ENCODE measurements at places on chromosomes 2 and 18.

GRCh38 chr18:68438983-68439382 is 275.9 kb downstream of the TMX3 start:
- H3K36me3 ChIP-seq: no peaks in the 10 kb centered on the region
- DNase-seq: no peak

- no peaks in the 10 kb centered on the region for H3K36me3 ChIP-seq
- peaks cover 3% of the 10 kb centered on the region for H3K4me1 ChIP-seq
- no peaks in the 10 kb centered on the region for H3K27me3 ChIP-seq
- no peak overlapping the region for H3K4me3 ChIP-seq
- no peak overlapping the region for H3K27ac ChIP-seq
Observed at GRCh38 chr2:190696792-190697398, 48.0 kb downstream of the NAB1 start.

DNA sequence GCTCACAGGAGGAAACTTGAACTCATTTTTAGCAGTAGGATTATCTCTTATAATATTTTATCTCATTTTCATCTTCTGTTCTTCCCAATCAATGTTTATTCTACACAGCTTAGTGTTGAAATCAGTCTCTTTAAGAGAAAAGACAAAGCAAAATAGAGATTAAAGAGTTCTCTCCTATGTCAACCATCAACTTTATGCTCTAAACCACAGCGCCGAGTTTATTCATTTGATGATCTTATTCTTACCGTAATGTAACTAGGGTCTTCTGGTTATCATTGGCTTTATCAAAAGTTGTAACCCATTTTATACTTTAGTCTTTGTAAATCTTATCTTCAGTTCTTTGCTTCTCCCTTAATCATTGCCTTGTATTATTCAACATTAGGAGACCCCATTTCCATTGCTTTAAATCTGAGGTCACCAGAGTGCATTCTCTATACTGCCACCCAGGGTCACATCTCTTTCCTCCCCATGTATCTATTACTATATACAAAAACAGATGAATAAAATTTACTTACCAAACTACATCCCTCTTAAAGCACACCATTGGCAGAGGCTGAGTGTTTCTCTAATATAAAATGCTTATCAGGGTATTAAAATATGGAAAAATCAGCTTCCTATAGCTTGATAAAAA is 22.8 kb upstream of the ERMN start:
- H3K36me3 ChIP-seq: no peaks in the 10 kb centered on the region
- no peaks in the 10 kb centered on the region for H3K4me1 ChIP-seq
- no peak overlapping the region for H3K27ac ChIP-seq
- H3K27me3 ChIP-seq: no peaks in the 10 kb centered on the region
- DNase-seq: no peak

GRCh38 chr2:179861027-179861415 is 391 bp downstream of the ZNF385B start:
- H3K27me3 ChIP-seq: peaks cover 7% of the 10 kb centered on the region
- no peaks in the 10 kb centered on the region for H3K4me1 ChIP-seq
- peak; percentile 7 for DNase-seq
- peak overlapping the region; percentile 65 for H3K4me3 ChIP-seq
- H3K27ac ChIP-seq: no peak overlapping the region

GRCh38 chr2:149466635-149467034 is 120.9 kb downstream of the MMADHC start:
- no peak for DNase-seq
- no peak overlapping the region for H3K27ac ChIP-seq

- DNase-seq: no peak
- no peaks in the 10 kb centered on the region for H3K4me1 ChIP-seq
- no peak overlapping the region for H3K27ac ChIP-seq
- no peaks in the 10 kb centered on the region for H3K27me3 ChIP-seq
- H3K4me3 ChIP-seq: no peak overlapping the region
Observed at GRCh38 chr2:195016841-195017240, 640.2 kb upstream of the SLC39A10 start.

- H3K4me1 ChIP-seq: no peaks in the 10 kb centered on the region
- no peaks in the 10 kb centered on the region for H3K36me3 ChIP-seq
- no peaks in the 10 kb centered on the region for H3K27me3 ChIP-seq
- no peak overlapping the region for H3K4me3 ChIP-seq
- DNase-seq: no peak
Observed at GRCh38 chr2:12490641-12491040, 226.1 kb upstream of the TRIB2 start.

GRCh38 chr2:106062627-106063026 is 131.5 kb downstream of the UXS1 start:
- no peak for DNase-seq
- no peak overlapping the region for H3K27ac ChIP-seq

DNA sequence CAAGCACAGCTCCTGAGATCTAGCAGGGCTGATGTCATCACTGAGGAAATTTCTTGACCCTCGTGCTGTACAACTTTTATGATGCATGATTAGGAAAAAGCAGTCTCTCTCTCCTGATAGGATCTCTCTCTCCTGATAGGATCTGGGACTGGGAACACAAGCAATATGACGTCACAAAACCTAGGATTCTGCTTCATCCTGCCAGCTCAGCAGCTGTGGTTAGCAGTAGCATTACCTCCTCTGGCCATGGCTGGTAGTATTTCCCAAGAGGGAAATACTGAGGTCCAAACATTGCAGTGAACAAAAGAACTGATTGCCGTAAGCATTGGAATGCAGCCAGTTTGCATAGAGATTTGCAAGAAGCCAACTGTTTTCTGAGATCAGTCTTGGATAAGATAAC is 521.2 kb upstream of the POU3F3 start:
- no peak overlapping the region for H3K4me3 ChIP-seq
- no peaks in the 10 kb centered on the region for H3K27me3 ChIP-seq
- DNase-seq: no peak
- H3K36me3 ChIP-seq: no peaks in the 10 kb centered on the region
- peaks cover 2% of the 10 kb centered on the region for H3K4me1 ChIP-seq

DNA sequence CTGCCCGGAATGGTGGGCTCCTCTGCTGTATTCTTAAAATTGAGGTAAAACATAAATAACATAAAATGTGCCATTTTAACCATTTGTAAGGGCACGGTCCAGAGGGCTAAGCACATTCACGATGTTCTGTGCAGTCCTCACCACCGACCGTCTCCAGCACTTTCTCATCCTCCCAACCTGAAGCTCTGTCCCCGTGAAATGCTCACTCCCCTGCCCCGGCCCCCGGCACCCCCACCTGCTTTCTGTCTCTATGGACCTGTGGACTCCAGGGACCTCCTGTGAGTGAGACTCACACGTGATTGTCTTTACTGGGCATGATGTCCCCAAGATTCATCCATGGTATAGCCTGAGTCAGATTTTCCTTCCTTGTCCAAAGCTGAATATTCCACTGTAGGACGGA is 38.7 kb upstream of the CTDP1 start:
- no peak overlapping the region for H3K27ac ChIP-seq
- peaks cover 3% of the 10 kb centered on the region for H3K4me1 ChIP-seq
- no peak overlapping the region for H3K4me3 ChIP-seq
- H3K36me3 ChIP-seq: no peaks in the 10 kb centered on the region

GRCh38 chr18:76388891-76389423 is 106.1 kb downstream of the ZNF516 start:
- DNase-seq: no peak
- no peaks in the 10 kb centered on the region for H3K4me1 ChIP-seq
- no peak overlapping the region for H3K27ac ChIP-seq
- no peaks in the 10 kb centered on the region for H3K27me3 ChIP-seq

- no peaks in the 10 kb centered on the region for H3K27me3 ChIP-seq
- DNase-seq: no peak
Observed at GRCh38 chr18:59961070-59961469, 61.3 kb downstream of the PMAIP1 start.

DNA sequence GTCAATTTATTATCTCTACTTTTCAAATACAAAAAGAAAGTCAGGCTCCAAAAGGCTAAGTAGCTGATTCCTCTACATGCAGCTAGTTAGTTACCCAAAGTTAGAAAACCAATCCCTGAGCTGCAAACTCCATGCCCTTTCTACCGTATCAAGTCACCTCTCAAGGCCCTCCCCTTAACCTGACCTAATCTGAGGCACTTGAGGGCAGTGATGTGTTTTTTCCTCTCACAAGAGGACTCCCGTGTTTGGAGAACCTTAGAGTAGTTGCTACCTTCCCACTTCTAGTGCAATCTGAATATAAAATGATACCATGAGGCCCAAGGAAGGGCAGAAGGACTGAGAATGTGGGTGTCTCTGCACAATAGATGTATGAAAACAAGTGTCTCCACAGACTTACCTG is 907.9 kb upstream of the CELF4 start:
- H3K4me3 ChIP-seq: no peak overlapping the region
- H3K27me3 ChIP-seq: no peaks in the 10 kb centered on the region
- H3K4me1 ChIP-seq: no peaks in the 10 kb centered on the region

GRCh38 chr2:159046966-159047365 is 78.5 kb downstream of the TANC1 start:
- H3K27ac ChIP-seq: no peak overlapping the region
- no peaks in the 10 kb centered on the region for H3K27me3 ChIP-seq
- no peak for DNase-seq

GRCh38 chr2:48220501-48220900 is 309.5 kb upstream of the STON1 start:
- H3K36me3 ChIP-seq: no peaks in the 10 kb centered on the region
- no peaks in the 10 kb centered on the region for H3K27me3 ChIP-seq
- no peaks in the 10 kb centered on the region for H3K4me1 ChIP-seq

- no peaks in the 10 kb centered on the region for H3K36me3 ChIP-seq
- DNase-seq: no peak
- H3K27ac ChIP-seq: no peak overlapping the region
- no peaks in the 10 kb centered on the region for H3K27me3 ChIP-seq
- no peak overlapping the region for H3K4me3 ChIP-seq
Observed at GRCh38 chr2:43065871-43066270, 160.5 kb downstream of the ZFP36L2 start.

DNA sequence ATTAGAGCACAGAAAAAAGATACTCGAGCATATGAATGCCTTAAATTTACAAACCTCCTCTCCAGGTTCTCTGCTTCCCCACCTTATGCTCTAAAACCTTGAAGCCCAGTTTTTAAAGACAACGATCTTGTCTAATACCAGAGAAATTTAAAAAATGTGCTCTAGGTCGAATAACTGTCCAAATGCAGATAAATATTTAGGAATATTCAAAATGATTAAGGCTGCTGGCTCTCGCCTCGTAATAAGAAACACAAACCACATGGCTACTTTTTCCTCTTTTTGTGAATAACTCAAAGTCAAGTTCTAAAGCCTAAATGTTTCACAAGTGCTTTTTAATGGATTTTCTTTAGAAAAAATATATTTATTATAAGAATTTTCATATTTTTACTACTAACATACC is 101.3 kb downstream of the SATB2 start:
- H3K27me3 ChIP-seq: no peaks in the 10 kb centered on the region
- DNase-seq: no peak
- no peak overlapping the region for H3K27ac ChIP-seq
- H3K36me3 ChIP-seq: no peaks in the 10 kb centered on the region

GRCh38 chr2:228140934-228141528 is 40.5 kb downstream of the SPHKAP start:
- no peak overlapping the region for H3K27ac ChIP-seq
- no peak for DNase-seq
- no peak overlapping the region for H3K4me3 ChIP-seq
- no peaks in the 10 kb centered on the region for H3K36me3 ChIP-seq

GRCh38 chr2:202844656-202845055 is 26.9 kb downstream of the ICA1L start:
- H3K4me1 ChIP-seq: no peaks in the 10 kb centered on the region
- no peak overlapping the region for H3K27ac ChIP-seq
- no peaks in the 10 kb centered on the region for H3K36me3 ChIP-seq
- no peak for DNase-seq

DNA sequence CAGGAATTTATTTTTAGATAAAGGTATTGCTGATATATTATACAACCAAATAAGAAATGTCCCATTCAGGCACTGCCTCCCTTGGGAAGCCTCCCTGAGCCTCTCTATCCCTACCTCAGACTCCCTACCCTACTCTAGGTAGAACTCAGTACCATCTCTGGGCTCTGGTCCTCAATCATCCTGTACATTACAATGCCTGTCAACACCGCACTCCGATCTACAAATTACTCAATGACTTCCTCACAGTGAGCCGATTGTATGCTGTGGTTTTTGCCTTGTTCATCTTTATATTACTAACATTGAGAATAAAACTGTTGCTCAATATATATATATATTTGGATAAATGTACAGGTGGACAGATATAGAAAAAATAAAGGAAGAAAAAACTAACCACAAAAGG is 207.5 kb downstream of the STK39 start:
- H3K36me3 ChIP-seq: no peaks in the 10 kb centered on the region
- no peaks in the 10 kb centered on the region for H3K4me1 ChIP-seq
- H3K27ac ChIP-seq: no peak overlapping the region
- H3K4me3 ChIP-seq: no peak overlapping the region
- DNase-seq: no peak

- no peak overlapping the region for H3K27ac ChIP-seq
- no peaks in the 10 kb centered on the region for H3K27me3 ChIP-seq
- no peaks in the 10 kb centered on the region for H3K4me1 ChIP-seq
- DNase-seq: no peak
Observed at GRCh38 chr2:157355618-157356017, 30.0 kb upstream of the ERMN start.

- no peaks in the 10 kb centered on the region for H3K4me1 ChIP-seq
- H3K36me3 ChIP-seq: no peaks in the 10 kb centered on the region
- H3K27ac ChIP-seq: no peak overlapping the region
- H3K27me3 ChIP-seq: no peaks in the 10 kb centered on the region
Observed at GRCh38 chr2:223822818-223823217, 14.6 kb downstream of the AP1S3 start.

GRCh38 chr2:45072862-45073237 is 63.6 kb upstream of the SIX2 start:
- no peak for DNase-seq
- H3K36me3 ChIP-seq: no peaks in the 10 kb centered on the region
- no peak overlapping the region for H3K4me3 ChIP-seq
- no peaks in the 10 kb centered on the region for H3K4me1 ChIP-seq
- H3K27ac ChIP-seq: no peak overlapping the region

GRCh38 chr2:238376884-238377391 is 49.8 kb upstream of the ASB1 start:
- H3K4me1 ChIP-seq: no peaks in the 10 kb centered on the region
- no peak overlapping the region for H3K4me3 ChIP-seq
- no peaks in the 10 kb centered on the region for H3K27me3 ChIP-seq
- no peak overlapping the region for H3K27ac ChIP-seq
- DNase-seq: no peak

- H3K36me3 ChIP-seq: no peaks in the 10 kb centered on the region
- no peak for DNase-seq
- peaks cover 14% of the 10 kb centered on the region for H3K4me1 ChIP-seq
Observed at GRCh38 chr2:85163675-85164074, 30.5 kb downstream of the TCF7L1 start.

- H3K27ac ChIP-seq: no peak overlapping the region
- H3K36me3 ChIP-seq: no peaks in the 10 kb centered on the region
- DNase-seq: no peak
- 0 out of 2 replicates have a peak, but pooled peaks cover 1% of the 10 kb centered on the region for H3K4me1 ChIP-seq
- H3K4me3 ChIP-seq: no peak overlapping the region
Observed at GRCh38 chr2:231246171-231246842, 47.9 kb downstream of the ARMC9 start.

DNA sequence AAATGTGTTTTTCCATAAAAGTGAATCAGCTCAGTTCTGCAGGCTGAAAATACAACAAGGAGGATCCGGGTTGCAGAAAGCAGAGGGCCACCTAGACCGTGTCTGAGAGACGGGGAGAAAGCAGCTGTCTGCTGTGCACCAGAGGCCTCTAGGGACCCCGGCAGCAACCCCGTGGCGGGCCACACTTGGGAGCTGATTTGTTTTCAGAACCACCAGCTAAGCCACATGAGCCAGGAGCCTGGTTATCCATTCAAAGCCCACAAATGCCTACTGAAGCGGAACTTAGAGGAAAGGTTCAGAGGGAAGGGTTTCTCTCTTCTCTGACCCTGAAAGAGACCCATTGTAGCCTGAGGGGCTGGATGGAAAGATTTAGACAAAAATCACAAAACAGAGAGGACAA is 28.4 kb upstream of the ID2 start:
- no peak overlapping the region for H3K4me3 ChIP-seq
- no peaks in the 10 kb centered on the region for H3K4me1 ChIP-seq
- DNase-seq: no peak
